AG04450 (cell line): ENCODE measurements at places on chromosomes 1 and 21.

DNA sequence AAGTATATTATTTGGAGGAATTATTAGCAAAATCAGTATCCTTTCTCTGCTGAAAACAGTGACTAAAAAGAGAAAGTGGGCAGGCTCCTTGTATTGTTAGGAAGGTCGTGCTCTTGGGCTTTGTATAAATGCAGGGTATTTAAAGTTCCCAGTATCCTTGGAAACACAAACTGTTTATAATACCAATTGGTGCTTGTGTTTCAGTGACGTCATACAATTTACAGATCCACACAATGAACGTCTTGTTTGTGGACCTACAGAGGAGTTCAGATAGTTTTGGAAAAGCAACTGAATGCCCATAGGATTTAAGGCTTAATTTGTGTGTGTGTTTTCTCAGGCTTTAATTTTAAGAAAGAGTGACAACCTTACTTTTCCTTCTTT lies 168.2 kb downstream of the RASAL2 start:
- peak; percentile 59 for DNase-seq

- DNase-seq: no peak
Observed at GRCh38 chr1:214513394-214513793, 38.0 kb downstream of the PTPN14 start.

DNA sequence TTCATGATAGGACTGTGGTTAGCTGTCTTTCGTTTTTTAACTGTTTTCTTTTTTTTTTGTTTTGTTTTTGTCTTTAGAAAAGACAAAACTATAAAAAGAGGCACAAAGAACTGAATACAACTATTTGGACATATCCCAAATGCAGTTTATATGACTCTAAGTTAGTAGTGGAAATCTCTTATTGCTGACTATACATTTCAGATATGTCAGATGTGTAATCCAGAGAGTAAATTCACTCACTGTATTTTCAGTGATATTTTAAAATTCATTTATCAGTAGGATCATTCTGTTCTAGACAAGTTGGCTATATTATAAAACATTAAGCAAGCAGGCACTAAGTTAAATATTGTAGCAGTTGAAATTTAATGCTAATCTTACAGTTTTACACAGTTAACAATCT lies 5.7 kb downstream of the RAP1A start:
- no peak for DNase-seq

DNA sequence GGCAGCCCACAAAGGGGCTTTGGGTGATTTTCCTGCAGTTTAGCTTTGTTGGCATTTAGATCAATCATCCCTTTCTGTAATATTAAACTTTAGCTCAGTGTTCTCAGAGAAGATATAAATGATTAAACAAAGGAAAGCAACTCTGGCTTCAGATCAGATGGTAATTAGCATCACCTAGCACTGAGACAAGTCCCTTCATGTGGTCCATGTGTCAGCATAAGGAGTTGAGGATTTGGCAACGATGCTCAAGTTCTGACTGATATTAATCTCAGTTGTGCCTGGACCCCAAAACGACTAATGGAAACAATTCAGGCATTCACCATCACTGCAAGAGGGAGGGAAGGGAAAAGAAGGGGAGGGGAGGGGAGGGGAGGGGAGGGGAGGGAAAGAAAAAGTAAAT lies 60.4 kb downstream of the SEC16B start:
- DNase-seq: no peak

GRCh38 chr1:64915381-64916274 lies 50.7 kb downstream of the JAK1 start:
- DNase-seq: peak; percentile 58

DNA sequence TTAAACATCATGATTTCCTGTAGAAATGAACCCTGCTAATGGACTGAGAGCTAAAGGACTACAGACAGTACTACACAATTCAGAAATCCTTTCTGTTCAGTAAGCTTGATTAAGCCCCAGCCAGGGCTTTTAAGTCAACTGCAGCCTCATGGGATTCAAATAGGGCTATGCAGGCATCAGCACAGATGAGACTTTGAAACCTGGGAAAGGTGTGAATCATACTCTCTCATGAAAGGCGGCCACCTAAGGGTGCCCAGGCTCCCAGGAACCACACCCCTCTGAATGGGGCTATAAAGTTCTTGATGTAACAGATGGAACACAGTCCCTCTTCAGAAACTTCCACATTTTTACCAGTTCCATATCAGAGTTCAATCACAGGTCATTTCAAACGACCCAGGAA lies 7.6 kb downstream of the SIPA1L2 start:
- DNase-seq: no peak

DNA sequence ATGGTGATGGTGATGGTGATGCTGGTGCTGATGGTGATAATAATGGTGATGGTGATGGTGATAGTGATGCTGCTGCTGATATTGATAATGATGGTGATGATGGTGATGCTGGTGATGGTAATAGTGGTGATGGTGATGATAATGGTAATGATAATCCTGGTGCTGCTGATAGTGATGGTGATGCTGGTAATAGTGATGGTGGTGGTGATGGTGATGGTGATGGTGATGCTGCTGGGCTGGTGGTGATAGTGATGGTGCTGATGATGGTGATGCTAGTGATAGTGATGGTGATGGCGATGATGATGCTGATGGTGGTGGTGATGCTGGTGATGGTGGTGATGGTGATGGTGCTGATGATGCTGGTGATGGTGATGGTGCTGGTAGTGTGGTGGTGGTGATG lies 58.4 kb upstream of the IGSF21 start:
- DNase-seq: no peak

- DNase-seq: no peak
Observed at GRCh38 chr1:208420696-208421095, 176.5 kb upstream of the PLXNA2 start.
